NCI-H146 (cell line): ENCODE measurements at places on chromosomes 2 and 18.

DNA sequence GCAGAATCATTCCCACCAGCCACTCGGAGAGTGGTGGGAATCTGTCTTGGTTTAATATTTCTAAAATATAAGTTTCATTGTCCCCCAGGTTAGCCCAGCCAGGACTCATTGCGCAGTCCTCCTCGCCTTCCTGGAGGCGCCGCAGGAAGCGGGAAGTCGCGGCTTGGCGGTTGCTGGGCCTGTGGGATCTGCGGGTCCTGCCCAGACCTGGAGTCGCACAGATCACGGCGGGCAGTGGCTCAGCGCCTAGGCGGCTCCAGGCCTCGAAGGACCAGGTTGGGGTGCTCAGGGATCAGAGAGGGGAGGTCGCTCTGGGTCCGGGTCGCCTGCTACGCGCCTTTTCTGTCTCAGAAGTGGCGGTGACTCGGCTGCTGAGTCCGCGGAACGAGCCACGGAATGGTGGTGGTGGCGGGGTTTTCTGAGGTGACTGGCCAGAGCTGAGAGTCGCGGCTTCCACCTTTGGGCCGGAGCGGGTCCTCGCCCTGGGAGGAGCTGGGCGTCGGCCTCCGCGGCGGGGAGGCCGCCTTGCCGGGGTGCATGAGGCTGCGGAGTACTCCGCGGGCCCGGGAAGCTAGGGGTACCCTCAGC is 2.6 kb downstream of the HOXD3 start:
- no peak for DNase-seq

- DNase-seq = no peak
Observed at GRCh38 chr2:236702657-236703372, 133.2 kb downstream of the ACKR3 start.

DNA sequence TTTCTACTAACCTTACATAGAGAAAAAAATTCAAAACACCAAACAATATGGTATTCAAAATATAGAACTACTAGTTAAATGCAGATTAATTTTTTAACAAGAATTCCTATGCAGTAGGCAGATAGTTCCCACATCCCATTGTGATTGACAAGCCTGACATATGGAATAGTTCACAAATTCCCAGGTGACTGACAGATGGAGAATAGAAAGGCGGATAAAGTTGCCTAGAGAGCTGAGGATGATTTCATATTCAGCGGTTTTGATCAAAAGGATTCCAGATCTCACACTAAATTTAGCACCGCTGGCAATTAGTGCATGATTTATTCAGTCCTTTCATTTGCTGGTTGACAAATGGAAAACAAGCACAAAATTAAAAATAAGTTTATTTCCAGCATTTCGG is 733.7 kb upstream of the POU3F3 start:
- no peak for DNase-seq

GRCh38 chr2:30024281-30024680 is 102.9 kb upstream of the ALK start:
- no peak for DNase-seq

DNA sequence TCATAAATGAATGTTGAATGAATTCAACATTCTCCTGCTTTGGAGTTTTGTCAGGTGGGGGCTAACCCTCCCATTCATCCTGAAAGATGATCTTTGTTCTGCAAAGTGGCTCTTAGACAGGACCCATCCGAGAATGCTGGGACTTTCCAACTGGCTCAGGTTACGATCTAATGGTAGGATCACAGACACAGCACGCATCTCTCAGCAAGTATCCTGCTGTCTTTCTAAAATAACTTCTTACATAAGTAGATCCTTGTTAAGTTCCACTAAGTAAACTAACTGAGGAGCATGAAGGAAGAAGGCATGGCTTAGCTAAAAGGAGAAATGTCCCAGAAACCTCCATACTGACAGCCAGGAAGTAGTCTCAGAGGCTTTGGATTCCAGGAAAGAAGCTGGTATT is 23.7 kb downstream of the CYP27A1 start:
- no peak for DNase-seq

DNA sequence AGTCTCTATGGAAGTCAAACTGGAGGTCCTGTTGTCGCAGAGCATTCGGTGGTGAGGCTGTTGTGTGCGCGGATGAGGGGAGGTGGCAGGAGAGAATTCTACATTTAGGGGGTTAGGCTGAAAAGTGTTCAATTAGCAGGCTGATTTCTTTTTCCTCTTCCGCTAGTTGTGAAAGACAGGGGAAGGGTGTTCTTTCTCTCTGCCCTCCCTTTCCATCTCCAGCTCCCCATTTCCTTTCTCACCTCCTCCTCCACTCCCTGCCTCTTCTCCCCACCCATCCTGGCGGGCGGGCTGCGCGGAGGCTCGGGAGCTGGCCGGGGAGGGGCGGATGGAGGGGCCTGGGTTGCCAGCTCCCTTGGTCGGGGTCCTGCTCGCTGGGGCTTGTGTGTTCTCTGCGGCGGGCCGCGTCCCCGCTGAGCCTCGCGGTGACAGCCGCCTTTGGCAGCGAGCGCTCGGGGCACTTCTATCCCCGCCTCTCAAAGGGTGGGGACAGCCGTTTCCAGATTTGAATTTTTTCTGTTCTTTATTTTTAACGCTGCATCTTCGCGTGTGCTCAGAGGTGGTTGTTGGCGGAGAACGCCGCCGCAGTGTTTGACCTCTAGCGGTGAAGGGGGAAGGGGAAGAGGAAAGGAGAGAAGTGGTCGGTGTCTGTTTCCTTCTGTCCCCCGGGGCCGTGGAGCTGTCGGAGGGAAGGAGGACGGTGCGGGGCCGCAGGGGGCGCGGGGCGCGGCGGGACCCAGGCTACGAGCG is 3.6 kb downstream of the SOX11 start:
- peak; percentile 76 for DNase-seq

DNA sequence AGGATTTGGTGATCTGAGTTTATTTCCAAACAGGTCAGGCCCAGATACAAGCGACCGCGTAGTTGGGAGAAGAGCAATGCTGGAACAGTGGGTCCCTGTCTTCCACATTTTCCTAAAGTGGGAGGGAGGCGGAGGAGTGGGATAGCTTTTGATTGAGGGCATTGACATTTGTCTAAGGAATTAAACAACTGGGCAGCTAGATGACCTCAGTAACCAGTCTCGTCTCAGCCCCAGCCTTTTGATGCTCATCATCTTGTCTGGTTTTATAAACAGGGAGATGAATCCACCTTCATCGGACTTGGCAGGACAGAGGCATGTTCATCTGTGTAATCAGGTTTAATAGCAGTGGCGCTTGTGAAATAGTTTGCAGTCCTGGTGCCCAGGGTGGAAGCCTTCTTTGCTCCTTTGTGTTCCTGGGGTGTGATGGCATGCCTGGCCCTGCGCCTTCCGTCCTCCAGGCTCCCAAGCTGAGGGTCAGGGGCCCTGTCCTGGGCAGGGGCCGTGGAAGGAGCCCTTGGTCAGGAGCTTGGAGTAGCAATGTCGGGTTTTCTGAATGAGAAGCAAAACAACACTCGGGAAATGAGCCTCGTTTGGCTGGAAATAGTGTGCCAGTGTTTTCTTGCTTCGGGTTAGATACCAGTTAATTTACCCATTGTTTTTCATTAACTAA is 193.8 kb downstream of the FAM210A start:
- DNase-seq = no peak

- DNase-seq = no peak
Observed at GRCh38 chr2:128615571-128615970, 296.9 kb upstream of the HS6ST1 start.

DNA sequence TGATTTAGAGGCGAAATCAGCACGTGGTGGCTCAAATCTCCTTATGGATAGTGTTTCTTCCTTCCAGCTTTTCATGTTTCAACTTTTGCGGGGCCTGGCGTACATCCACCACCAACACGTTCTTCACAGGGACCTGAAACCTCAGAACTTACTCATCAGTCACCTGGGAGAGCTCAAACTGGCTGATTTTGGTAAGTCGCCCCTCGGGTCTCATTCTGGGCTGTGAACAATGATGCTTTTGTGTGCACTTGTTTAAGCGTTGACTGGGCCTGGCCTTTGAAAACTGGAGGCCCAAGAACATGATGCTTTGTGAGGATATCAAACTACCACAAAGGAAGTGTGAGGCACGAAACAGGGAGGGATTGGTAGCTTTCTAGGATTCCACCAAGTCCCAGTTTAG is 27.4 kb downstream of the CDK15 start:
- no peak for DNase-seq

DNA sequence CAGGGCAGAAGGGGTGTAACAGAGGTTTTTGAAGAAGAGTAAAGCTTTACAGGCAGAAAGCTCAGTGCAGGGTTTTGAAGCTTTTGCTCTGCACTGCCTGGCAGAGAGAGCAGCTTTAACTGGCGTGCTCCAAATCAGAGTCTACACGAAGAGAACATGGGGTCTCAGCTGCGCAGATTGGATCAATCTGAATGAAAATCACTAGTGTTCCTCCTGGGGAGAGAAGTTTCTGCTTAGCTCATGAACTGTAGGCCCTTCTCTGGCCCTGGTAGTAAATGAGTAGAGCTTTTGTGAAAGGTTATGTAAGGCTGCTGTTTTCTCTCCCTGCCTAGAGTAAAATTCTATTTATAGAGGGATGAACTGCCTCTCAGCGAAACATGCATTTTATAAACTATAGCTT is 13.6 kb downstream of the DCC start:
- no peak for DNase-seq

GRCh38 chr2:41829052-41829451 is 218.8 kb upstream of the PKDCC start:
- DNase-seq = no peak

GRCh38 chr2:143716522-143716921 is 587.3 kb downstream of the ARHGAP15 start:
- no peak for DNase-seq

DNA sequence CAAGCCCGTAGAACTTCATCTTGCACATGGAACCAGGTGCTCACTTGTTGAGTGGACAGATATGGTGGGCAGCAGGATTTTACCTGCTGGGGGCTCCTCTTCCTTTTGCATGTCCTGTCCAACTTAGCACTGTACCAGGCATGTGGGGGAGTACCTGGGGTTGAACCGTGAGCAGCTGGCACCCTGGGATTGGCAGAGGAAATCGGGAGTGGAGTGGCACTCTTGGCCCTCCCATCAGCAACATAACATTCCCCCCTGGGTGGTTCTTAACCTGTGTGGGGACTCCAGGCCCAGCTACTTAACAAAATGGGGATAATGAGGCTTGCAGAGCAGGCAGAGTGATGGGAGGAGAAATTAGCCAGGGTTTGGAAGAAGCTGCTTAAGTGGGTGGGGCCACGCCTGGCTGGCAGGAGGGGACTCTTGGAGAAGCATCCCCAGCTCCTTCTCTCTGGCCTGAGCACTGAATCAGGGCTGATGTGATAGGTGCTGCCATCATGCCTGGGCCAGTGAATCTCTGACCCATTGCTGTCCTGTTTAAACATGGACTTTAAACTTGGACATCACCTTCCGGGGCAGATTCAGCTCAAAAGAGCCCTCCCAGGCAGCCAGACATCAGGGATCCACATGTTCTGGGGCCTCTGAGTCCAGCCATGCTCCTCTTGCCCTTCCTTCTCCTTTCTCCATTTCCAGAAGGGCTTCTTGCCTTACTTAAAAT is 15.5 kb downstream of the FOSL2 start:
- no peak for DNase-seq

- DNase-seq = no peak
Observed at GRCh38 chr2:75406131-75406581, 154.6 kb downstream of the EVA1A start.

DNA sequence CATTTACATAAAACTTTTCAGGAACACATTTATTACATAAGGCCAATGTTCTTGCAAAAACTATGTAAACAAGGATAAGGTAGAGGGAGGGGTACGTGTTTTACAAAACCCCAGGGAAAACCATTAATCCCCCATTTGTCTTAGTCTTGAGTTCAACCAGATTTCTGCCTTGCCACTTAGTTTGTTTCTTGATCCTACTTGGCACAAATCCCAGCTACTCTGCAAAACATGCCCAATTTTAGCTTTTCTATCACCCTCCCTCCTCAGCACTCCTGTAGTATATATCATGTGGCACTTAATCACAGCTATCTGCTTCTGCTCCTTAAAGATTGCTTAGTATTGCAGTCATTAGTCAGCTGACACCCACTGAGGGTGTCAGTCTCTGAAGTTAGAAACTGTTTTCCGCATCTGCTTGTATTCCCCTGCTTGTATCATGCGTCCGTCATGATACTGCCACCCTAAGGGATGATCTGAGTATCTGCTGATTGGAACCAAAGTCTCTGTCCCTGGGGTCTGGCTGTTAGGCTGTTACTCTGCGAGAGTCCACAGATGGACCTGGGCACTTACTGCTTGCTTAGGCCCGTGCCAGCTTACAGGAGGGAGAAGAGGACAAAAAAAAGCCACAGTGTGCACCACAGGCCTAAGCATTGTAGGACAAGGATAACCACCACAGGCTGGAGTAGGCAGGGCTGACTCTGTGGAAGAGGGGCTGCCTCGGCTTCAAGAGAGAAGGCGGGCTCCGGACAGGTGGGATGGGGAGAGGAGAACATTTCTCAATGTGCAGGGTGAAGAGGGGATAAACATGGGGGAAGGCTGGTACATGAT is 82.2 kb downstream of the EPAS1 start:
- DNase-seq = no peak

GRCh38 chr2:231665245-231666170 is 42.8 kb upstream of the PTMA start:
- DNase-seq = peak; percentile 57

- DNase-seq = no peak
Observed at GRCh38 chr2:234394450-234394849, 102.4 kb downstream of the ARL4C start.

DNA sequence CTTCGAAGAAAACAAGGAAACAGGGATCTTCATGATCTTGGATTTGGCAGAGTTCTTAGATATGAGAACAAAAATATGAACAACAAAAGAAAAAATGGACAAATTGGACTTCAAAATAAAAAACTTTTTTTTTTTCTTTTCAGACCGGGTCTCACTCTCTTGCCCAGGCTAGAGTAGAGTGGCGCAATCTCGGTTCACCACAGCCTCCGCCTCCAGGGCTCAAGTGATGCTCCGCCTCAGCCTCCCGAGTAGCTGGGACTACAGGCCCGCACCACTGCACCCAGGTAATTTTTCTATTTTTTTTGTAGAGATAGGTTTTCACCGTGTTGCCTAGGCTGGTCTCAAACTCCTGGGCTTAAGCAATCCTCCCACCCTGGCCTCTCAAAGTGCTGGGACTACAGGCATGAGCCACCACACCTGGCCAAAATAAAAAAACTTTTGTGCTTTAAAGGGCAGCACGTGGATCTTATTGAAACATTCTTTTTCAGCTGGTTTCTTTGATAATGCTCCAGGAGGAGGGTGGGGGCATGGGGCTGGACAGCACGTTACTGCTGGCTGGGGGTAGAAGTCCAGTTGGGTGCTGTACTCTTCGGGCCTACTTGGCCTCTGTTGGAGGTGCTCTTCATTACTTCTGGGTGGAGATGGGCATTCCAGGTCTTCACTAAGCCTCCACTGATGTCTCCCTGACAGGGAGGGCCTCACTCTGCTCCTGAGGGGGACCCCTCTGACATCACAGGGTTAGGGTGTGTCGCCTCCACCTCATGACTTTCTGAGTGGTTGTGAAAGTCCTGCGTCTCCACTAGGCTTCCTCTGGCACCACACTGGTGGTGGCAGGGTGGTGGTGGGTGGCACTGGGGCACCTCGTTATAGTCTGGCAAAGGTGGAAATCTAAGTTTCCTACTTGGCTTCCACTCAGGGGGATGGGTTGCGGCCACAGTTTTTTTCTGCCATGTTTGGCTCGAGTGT is 150.5 kb upstream of the XPO1 start:
- DNase-seq = no peak
